ENCODE measurements at places on chromosomes 7 and 10.

DNA sequence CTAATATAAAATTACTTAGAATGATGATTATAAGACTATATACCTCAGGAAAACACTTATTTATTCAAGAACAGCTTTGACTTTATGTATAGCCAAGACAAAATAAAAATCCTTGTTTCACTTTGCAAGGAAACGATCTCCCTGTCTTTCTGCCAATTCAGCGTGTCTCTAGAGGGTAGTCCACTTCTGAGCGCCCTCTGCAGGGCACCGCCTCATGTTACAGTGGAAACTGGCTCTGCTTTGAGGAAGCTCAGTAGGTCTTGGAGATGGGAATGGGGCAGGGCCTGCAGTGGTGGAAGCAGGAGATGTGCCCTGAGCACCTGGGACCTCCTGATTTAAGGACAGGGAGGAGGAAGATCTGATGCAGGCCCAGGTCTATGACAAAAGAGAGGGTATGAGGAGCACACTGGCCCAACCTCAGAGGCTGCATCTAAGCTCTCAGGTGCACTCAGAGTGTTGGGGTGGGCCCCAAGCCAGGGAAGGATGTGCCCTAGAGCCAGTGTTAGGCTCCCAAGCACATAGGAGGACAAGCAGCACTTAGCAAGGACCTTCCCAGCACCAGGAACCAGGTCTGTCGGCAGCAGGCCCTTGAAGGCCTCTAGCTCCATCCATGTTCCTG is 481.0 kb downstream of the TNS3 start:
- DNase-seq: no peak

- no peak for DNase-seq
These were observed 82.6 kb downstream of the KCNMA1 start for GRCh38 chr10:77554996-77555397.

DNA sequence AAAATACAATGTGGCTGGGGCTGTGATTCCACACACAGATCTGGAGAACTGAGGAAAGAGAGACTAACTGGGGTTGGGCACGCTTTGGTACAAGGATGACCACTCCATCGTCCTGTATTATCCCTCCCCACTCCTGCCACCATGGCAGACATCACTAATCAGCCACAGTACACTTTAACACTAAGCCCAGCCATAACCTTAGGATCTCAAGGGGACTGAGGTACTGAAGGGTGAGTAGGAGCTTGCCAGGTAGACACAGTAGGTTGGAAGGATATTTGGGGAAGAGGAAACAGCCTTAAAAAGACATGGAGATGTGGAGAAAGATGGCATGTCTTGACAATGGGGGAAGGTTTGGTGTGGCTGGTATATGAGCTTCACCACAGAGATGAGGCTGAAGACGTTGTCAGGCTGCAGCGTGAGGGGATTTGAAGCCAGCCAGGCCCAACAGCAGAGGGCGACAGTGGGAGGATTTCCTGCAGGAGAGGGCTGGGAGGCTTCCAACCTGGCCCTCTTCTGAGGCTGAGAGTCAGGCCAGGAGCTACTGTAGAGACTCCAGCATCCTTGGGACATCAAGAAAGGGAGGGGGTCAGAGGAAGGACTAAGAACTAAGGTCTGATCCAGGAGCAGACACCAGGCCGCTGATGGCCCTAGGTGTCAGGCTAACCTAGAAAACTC is 58.6 kb upstream of the COL13A1 start:
- DNase-seq: no peak

- no peak for DNase-seq
These were observed 2.4 kb downstream of the SH2B2 start for GRCh38 chr7:102289057-102289456.

- peak; percentile 14 for DNase-seq
These were observed 39.0 kb downstream of the STK17A start for GRCh38 chr7:43621729-43622448.

- DNase-seq: no peak
These were observed 804 bp downstream of the TMEM106B start for GRCh38 chr7:12211711-12212485.

Measured in stimulated activated naive CD4-positive, alpha-beta T cell (primary cell).